SW480 (cell line): ENCODE measurements at places on chromosomes 12 and 14.

- peak; percentile 84 for DNase-seq
Observed at GRCh38 chr12:52246720-52247621, 13.9 kb downstream of the KRT7 start.

GRCh38 chr12:120783197-120783596 lies 57.6 kb downstream of the ACADS start:
- DNase-seq = peak; percentile 1

- no peak for DNase-seq
Observed at GRCh38 chr12:93783832-93784231, 106.7 kb downstream of the CRADD start.

DNA sequence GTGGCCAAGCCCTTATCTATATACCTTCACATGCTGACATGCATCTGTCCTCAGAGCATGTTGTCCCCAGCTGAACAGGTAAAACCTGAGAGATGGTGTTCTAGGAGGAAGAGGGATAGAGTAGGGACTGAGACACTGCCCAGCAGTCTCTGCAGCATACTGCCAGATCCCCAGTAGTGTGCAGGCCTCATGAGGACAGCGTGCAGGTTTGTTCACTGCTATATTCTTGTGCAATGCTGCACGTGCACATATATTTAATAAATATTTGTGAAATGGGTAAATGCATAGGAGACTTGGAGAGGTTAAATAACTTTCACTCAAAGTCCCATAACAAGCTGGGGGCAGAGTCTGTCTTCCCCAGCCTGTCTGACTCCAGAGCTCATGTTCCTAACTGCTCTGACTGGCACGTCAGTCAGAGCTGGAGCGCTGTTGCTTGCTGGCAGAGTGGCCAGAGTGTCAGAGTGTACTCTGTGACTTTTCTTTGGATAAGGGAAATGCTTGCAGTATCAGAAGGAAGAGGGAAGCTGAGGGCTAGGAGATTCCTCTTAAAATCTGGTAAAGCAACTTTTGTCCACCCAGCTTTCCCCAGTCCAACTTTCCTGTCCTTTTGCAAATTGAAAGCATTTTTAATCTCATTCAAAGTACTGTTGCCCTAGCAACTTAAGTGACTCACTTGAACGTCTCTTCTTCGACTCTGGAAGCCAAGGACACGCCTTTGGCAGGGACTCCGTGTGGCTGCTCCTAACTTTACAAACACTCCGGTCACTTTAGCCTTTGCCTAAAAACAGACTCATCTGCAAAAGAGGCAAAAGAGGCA lies 14.9 kb upstream of the POLR3B start:
- DNase-seq = peak; percentile 25

DNA sequence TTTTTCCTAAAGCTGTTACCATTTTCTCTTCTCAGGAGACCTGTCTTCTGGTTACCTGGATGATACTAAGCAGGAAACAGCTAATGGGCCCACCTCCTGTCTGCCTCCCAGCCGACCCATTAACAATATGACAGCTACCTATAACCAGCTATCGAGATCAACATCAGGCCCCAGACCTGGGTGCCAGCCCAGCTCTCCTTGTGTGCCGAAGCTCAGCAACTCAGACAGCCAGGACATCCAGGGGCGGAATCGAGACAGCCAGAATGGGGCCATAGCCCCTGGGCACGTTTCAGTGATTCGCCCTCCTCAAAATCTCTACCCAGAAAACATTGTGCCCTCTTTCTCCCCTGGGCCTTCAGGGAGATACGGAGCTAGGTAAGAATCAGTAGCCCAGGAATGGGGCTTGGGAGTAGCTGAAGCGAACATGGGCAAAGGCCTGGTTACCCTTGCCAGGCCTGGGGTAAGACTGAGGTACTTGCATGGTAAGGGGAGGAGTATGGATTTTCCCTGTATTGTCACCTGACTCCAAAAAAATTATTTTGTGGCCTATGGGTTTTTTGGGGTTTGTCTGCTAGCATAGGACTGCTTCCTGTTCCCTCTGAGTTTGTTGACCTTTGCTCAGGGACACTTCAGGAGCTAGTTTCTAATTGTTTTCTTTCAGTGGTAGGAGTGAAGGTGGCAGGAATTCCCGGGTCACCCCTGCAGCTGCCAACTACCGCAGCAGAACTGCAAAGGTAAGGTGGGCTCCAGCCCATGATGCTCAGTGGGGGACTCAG lies 26.6 kb downstream of the TRAFD1 start:
- no peak for DNase-seq

DNA sequence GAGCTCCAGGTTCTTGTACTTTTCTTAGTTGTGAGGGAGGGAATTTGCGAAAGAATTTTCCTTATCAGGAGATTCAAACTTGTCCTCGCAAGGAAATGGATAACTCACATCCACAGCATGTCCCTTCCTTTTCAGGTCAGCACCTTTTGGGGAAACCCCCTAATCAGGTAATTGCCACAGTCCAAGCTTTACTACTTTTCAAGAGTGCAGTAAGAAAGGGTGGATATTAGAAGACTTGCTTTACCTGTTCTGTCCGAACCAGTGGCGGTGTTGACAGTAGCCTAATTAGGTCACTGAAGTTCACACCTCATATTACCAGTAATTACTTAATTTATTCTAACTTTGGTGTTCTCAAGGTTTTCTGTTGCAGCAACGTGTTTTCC lies 6.7 kb upstream of the C12orf50 start:
- peak; percentile 5 for DNase-seq

DNA sequence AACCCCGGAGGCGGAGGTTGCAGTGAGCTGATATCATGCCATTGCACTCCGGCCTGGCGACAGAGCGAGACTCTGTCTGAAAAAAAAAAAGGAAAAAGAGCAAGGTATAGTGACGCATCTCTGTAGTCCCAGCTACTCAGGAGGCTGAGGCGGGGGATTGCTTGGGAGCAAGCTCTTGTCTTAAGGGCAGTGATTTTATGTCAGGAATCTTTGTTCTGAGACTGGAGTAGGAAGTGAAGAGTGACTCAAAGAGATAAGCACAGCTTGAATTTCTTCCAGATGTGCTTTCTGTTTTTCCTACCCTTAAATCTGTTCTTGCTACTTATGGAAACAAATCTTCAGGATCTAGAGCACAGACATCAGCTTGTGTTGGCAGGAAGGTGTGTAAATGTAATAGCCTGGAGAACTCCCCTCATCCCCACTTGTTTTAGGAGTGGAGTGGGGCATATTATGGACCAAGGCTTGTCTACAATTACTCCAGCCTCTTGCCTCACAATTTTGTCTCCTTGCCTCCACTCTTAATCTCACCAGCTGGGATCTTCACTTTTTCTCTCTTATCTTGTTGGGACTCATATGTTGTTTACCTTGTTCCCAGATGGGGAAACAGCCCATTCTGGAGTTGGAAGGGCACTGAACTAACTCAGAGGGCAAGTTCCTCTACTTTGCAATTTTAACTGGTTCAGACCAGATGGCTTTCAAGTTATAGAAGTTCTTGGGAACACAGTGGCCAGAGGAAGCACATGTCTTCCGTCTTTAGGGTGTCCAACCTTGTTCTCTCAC lies 7.5 kb downstream of the TMED2 start:
- no peak for DNase-seq

- no peak for DNase-seq
Observed at GRCh38 chr12:51973560-51973959, 22.1 kb downstream of the ACVR1B start.

- DNase-seq = no peak
Observed at GRCh38 chr14:63991833-63992232, 139.0 kb downstream of the SYNE2 start.

DNA sequence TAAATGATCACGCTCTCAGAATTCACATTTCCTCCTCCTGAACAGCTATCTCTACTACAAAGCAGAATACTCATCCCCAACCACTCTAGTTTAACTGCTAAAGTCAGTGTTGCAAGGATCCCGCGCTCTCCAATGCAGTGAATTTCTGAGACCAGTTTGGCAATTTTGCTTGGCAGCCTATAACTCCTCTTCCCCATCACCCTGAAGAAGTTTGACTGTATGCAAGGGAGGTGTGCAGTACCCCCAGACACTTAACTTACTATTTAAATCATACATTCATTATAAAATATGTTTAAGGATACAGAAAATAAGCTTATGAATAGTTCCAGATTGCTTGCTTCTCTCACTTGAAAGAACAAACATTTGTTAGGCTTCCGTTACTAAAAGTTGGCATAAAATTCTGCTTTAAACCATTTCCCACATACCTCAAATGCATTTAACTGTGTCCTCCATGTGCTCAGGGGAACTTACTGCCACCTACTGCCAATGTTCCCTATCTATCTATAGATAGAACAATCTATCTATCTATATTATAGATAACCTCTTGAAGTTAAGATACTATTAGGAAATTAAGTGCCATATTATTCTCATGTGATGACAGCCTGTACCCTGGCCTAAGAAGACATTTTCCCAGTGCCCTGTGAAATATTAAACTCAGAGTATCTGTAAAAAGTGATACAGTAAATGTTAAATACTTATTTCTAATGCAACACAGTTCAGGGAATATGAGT lies 2.4 kb downstream of the LGR5 start:
- peak; percentile 6 for DNase-seq

DNA sequence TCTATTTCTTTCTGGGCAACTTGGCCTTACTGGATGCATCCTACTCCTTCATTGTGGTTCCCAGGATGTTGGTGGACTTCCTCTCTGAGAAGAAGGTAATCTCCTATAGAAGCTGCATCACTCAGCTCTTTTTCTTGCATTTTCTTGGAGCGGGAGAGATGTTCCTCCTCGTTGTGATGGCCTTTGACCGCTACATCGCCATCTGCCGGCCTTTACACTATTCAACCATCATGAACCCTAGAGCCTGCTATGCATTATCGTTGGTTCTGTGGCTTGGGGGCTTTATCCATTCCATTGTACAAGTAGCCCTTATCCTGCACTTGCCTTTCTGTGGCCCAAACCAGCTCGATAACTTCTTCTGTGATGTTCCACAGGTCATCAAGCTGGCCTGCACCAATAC lies 5.3 kb downstream of the OR4N5 start:
- peak; percentile 3 for DNase-seq

DNA sequence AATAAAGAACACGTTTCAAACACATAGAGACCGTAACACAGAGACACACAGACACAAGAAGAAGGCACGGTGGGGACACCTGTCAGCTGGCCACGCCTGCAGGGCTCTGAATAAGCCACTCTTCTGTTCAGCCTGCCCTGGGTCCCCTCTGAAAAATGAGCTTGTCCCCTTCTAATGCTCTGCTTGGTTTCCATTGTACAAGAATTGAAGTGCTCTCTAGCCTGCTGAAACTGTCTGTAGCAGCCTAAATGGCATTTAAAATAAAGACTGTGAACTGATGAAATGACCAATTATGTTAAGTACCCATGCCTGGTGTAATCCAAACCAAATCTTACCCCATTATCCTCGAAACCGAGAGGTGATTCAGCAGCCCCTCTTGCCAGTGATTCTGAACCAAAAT lies 139.8 kb downstream of the FOXN3 start:
- DNase-seq = no peak

GRCh38 chr12:108302403-108303311 lies 36.5 kb downstream of the CMKLR1 start:
- DNase-seq = peak; percentile 87

DNA sequence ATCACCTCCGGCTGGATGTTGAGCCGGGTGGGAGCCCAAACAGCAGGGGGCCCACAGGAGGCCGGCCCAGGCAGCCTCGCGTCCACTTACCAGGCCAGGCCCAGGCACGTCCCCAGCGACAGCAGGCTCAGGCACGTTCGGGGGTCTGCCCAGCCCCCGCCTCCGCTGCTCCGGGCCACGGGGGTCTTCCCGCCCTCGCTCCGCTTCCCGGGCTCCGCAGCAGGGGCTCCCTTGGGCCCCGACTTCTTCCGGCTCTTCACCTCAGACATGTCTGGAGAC lies 216 bp downstream of the IKBIP start:
- peak; percentile 69 for DNase-seq

GRCh38 chr12:123995023-123995748 lies 22.2 kb downstream of the ZNF664 start:
- no peak for DNase-seq

- DNase-seq = no peak
Observed at GRCh38 chr14:53701108-53701875, 255.3 kb downstream of the BMP4 start.

DNA sequence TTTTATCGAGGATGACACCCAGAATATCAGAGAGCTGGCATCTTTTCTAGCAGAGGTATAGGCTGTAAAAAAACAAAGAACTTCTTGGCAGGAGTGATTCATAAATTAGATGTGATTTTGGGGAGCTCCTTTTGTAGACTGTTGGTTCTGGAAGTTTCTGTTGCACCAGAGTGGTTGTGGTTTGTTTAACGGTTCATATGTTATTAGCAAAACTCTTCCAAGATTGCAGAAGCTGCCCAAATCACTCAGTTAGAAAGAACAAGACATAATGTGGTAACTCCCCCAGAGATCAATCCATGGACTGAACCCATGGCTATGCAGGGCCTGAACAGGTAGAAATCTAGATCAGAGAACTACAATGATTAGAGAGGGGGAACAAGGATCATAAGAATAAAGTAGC lies 6.7 kb upstream of the RNASE10 start:
- DNase-seq = no peak

DNA sequence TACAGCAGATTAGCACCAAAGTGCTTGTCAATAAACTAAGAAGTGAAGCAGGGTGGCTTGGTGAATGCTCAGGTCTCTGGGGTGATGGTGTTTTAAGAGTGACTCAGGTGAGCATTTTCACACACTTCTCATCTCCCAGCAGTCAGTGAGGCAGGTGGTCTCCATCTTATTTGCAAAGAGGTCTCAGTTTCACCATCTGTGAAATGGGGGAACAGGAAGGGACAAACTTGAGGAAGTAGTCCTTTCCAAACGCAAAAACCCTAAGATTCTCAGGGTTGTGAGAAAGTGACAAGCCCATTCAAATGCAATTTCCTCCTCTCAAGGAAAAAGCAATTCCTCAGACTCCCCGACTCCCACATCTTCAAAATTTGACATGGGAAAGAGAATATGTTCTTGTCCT lies 54.1 kb downstream of the CMKLR1 start:
- no peak for DNase-seq

DNA sequence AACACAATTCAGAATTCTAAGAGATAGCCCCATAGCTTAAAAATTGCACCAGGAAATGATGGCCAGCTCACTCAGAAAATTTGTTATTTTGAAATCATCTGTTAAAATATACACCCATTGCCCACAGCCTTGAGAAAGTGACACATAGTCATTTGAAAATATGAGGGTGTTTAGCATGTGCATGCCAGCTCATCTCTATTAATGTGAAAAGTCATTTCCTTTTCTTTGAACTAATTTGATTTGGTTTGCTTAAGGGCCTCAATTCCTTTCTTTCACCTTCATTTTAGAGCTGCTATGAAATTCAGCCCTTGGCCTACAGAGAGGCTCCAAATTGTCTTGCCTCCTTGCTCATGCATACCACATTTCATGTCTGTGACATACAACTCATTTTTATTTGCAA lies 241.4 kb downstream of the PHLDA1 start:
- DNase-seq = no peak
